ENCODE measurements at places on chromosomes 7 and 10.

DNA sequence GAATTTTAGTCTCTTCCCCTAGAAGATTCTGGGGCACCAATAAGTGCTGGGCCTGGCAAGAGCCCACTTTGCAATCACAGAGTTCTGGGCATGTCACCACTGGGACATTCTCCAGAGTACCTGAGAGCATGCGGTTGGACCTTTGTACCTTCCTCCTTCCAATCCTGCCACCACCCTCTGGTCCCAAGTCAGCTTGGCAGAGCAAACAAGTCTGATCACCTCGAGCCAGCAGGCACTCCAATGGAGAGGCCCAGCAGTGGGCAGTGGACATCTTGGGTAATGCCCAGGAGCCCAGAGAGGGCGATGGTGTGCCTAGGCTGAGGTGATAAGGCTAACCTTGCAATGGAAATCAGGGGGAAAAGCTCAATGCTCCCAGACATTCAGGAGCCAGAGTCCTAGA, 43.4 kb downstream of the SH3PXD2A start:
- no peak for DNase-seq

GRCh38 chr7:117325836-117326235, 3.0 kb upstream of the WNT2 start:
- DNase-seq = no peak

GRCh38 chr10:117390420-117390819, 15.2 kb upstream of the PDZD8 start:
- DNase-seq = no peak

DNA sequence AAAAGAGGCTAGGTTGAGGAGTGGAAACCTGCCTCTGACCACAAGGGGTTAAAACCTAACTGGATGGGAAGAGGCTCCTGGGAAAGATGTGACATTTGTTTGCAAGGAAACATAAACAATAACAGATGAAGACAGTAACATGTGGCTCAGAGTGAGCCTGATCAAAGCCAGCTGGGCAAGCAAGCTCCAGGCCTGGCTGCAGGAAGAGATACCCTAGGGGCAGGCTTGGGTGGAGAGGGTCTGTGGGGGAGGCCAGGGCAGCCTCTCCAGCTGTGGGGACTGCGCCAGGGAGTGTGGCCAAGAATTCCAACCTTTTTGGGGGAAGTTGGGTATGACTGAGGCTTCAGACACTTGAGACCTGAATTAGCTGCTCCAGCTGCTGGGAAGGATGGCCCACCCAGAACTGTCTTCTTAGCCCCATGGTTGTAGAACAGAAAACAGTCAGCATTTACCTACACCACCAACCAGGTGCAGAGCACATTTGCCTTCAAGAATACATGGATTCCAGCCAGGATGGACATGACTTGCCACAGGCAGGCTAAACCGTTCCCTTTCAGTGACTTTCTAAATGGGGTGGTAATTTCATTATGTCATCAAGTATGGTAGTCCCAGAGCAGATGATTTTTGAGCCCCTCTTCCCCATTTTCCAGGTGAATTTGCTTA, 10.4 kb upstream of the FAM170B start:
- no peak for DNase-seq

- no peak for DNase-seq
Observed at GRCh38 chr7:70380421-70381015, 751.4 kb upstream of the GALNT17 start.

DNA sequence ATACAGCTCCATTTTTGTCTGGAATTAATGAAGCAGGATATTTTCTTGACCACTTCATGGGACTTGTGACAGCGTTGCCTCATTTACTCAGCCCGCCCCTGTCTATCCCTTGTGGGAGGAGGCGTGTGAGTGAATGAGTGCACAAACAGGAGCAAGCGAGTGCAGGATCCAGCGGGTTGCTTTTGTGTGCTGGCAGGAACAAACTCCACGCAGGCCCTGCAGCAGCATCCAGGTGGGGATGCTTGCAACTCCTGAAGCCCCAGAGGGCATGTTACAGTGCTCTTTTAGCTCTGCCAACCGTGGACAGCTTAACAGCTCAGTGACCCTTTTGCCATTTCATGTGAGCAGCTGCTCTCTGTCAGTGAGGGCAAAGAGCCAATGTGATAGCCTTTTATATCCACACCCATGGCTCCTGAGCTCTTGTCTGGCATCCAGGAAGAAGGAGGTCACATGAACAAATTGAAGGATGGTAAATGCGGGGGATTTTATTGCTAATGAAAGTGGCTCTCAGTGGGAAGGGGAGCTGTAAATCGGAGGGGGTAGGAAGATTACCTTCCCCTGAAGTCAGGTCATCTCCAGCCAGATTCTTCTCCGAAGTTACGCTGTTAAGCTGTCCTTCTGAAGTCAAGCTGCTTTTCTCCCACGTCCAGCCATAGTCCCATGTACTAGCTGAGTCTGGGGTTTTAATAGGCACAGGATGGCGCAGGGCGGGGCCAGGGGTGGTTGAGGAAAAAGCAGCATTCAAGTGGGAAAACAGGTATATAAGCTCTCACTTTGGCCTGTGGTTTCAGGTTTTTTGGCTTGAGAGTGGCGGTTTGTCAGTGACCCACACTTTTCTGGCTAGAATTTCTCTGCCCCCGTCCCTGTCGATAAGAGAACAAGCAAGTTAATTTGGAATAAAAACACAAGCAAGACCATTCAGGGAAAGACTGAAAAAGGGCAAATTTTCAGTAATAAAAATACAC, 714.7 kb upstream of the MBL2 start:
- no peak for DNase-seq

GRCh38 chr7:18295781-18296423, 199.6 kb upstream of the HDAC9 start:
- DNase-seq = no peak

GRCh38 chr7:16347827-16348192, 73.5 kb downstream of the CRPPA start:
- no peak for DNase-seq

- DNase-seq = no peak
Observed at GRCh38 chr10:84406561-84406960, 78.2 kb downstream of the CCSER2 start.

DNA sequence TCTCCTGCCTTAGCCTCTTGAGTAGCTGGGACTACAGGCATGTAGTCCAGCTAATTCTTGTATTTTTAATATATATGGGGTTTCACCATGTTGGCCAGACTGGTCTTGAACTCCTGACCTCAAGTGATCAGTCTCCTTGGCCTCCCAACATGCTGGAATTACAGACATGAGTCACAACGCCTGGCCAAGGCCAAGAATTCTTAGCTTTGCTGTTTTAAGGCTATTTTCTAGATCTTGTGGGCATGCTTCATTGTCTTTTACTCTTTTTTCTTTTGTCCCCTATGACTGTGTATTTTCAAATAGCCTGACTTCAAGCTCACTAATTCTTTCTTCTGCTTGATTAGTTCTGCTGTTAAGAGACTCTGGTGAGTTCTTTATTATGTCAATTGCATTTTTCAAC, 56.4 kb upstream of the TAS2R16 start:
- no peak for DNase-seq

Measured in stimulated activated CD8-positive, alpha-beta memory T cell treated with anti-CD3 and anti-CD28 coated beads, Interleukin-15, amount 100 ng/mL, for 24 hours (primary cell).